Activated CD4-positive, alpha-beta T cell treated with anti-CD3 and anti-CD28 coated beads, Interleukin-2, amount 50 U/mL, for 24 hours (primary cell): ENCODE measurements at places on chromosomes 1 and 21.

- no peak for DNase-seq
Measured at GRCh38 chr21:42219606-42220137, 732 bp downstream of the ABCG1 start.

DNA sequence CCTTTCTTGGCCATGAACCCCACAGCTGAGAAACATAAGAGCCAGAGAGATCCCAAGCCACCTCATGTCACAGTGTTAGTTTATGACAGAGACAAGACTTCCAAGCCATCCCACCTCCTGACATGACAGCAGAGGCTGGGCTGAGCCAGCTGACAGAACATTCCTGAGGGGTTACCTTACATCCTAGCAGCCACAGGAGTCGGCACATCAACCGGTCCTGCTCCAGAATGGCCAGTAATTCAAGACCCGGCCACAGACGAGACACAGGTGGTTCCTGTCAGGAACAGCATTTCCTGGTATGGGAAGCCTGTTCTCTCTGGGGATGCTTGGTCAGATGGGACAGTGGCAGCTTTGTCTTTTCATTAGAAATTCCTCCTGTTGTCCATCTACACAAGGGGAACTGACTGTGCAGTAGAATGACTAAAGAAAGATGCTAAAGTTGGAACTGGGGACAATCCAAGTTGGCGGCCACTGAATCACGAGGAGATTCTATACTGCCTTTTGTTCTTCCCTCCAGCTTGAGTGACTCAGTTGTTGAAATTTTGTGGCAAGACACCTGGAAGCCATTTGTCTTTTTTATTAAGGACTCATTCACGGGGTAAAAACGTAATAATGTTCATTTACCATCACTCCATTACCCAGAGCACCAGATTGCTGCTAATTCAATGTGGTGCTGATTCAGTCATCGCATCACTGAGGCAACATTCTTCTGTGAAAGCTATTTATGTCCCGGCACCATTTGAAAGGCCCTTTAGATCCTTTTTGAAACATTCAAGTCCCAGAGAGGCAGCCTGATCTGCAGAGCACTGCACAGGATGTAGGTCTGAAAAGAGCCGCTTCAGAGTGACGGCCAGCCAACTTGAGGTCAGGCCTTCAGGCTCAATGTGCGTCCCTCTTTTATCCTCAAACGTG, 37.2 kb upstream of the NPL start:
- no peak for DNase-seq

GRCh38 chr1:101150670-101151069, 86.1 kb upstream of the S1PR1 start:
- no peak for DNase-seq

GRCh38 chr21:41070284-41070683, 97.7 kb upstream of the BACE2 start:
- DNase-seq: no peak

- DNase-seq: no peak
Measured at GRCh38 chr1:7580923-7581753, 190.0 kb upstream of the VAMP3 start.

DNA sequence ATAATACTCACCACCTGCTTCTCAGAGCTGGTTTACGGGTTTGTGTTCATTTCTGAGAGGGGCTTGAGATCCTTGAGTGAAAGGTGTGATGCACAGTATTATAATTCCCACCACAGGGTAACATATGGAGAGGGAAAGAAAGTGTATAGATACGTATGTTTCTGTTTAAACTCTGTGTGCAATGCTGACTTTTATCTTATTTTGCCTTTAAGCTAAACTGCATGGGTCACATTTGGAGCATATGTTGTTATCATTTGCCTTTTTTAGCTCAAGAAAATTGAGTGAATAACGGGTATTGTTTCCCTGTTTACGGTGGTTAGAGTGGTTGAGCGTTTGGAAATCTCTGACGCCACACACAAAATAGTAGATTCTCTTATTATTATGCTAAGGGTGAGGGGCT, 191.1 kb upstream of the NFIA start:
- DNase-seq: no peak

GRCh38 chr1:24191860-24192259, 4.8 kb upstream of the IFNLR1 start:
- no peak for DNase-seq

GRCh38 chr1:6596886-6597776, 5.5 kb downstream of the KLHL21 start:
- DNase-seq: no peak
